ENCODE measurements at places on chromosomes 12 and 14. TPM values are rescaled to one million over a fixed set of nuclear protein-coding genes. Genes with fewer than 3 reads are reported as not detected.

Gene ZNF10
- total RNA-seq: 7.1 TPM

Gene RNASE11
- total RNA-seq: not detected

Gene P2RX7
- total RNA-seq: 13.4 TPM

GRCh38 chr12:53074283-53074998 is 4.7 kb downstream of the SPRYD3 start:
- H3K36me3 ChIP-seq: peaks cover 33% of the 10 kb centered on the region
- H3K27me3 ChIP-seq: no peaks in the 10 kb centered on the region
- H3K27ac ChIP-seq: peak overlapping the region; percentile 61

DNA sequence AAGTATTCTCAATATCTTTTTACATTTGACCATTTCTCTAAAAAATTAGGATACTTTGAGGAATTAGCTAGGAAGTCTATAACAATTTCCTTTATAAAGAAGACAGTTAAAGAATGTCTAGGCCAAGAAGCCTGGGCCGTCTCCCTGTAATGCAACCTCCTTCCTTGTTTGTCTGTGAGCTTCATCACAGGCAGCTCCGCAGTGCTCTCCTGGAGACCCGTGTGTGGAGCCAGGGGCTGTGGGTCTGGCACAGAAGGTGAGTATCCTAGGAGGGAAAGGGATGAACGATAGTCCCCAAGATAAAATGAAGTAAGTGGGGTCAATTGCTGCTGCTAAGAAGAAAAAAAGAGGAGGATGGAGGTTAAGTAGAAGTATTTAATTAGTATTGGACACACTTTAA is 31.8 kb upstream of the ATP23 start:
- no peaks in the 10 kb centered on the region for H3K27me3 ChIP-seq
- no peaks in the 10 kb centered on the region for H3K36me3 ChIP-seq
- H3K4me1 ChIP-seq: peaks cover 15% of the 10 kb centered on the region
- no peak overlapping the region for H3K4me3 ChIP-seq

GRCh38 chr14:53772936-53773335 is 183.7 kb downstream of the BMP4 start:
- no peaks in the 10 kb centered on the region for H3K27me3 ChIP-seq
- DNase-seq: no peak
- H3K4me3 ChIP-seq: no peak overlapping the region
- no peaks in the 10 kb centered on the region for H3K36me3 ChIP-seq
- no peaks in the 10 kb centered on the region for H3K4me1 ChIP-seq
- H3K27ac ChIP-seq: no peak overlapping the region

DNA sequence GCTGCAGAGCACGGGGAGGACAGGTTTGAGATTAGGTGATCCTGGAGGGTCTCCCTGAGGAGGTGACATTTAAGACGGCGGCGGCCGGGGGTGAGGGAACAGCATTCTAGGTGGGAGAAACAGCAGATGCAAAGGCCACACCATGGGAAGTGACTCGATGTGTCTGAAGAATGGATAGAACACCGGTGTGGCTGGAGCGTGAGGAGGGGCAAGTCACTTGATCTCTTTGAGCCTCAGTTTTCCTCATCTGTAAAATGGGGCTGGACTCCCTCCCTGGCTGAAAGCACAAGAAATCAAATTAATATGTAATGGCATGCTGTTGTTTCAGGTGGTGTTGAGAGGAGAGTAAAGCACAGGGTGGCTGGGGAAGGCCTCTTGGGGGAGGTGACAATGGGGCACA is 10.0 kb upstream of the NCOR2 start:
- peaks cover 16% of the 10 kb centered on the region for H3K4me1 ChIP-seq
- no peak for DNase-seq
- no peaks in the 10 kb centered on the region for H3K27me3 ChIP-seq
- no peaks in the 10 kb centered on the region for H3K36me3 ChIP-seq

GRCh38 chr12:132578826-132579225 is 31.6 kb downstream of the LRCOL1 start:
- H3K4me3 ChIP-seq: no peak overlapping the region
- H3K4me1 ChIP-seq: no peaks in the 10 kb centered on the region
- no peaks in the 10 kb centered on the region for H3K27me3 ChIP-seq
- H3K36me3 ChIP-seq: peaks cover 71% of the 10 kb centered on the region
- no peak overlapping the region for H3K27ac ChIP-seq
- peak; percentile 56 for DNase-seq

- no peak overlapping the region for H3K4me3 ChIP-seq
- DNase-seq: no peak
- H3K27me3 ChIP-seq: no peaks in the 10 kb centered on the region
These were observed 101.7 kb upstream of the CCDC175 start for GRCh38 chr14:59678352-59678751.

DNA sequence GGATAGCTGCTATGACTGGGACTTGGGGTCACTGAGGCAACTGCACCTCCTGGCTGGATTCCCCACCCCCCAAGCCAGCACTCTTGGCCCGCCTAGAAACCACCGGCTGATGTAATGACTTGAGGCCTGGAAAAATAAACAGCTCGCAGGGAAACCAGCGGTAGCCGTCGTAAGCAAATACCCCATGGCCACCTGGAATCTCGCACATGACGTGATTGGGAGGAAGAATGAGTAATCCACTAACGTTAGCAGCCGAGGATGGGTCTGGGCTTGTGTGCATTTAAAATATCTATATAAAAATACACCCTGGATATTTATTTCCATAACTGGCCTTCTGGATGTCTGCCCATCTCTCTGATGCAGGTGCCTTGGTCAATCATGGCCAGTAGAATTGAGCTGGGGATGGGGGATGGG is 120.1 kb downstream of the SMOC1 start:
- H3K4me3 ChIP-seq: no peak overlapping the region
- no peaks in the 10 kb centered on the region for H3K27me3 ChIP-seq
- no peak for DNase-seq
- H3K27ac ChIP-seq: no peak overlapping the region
- H3K4me1 ChIP-seq: no peaks in the 10 kb centered on the region

- no peaks in the 10 kb centered on the region for H3K36me3 ChIP-seq
- H3K27ac ChIP-seq: no peak overlapping the region
- no peak for DNase-seq
These were observed 133.9 kb downstream of the C12orf75 start for GRCh38 chr12:105464406-105464805.

- no peaks in the 10 kb centered on the region for H3K4me1 ChIP-seq
- no peaks in the 10 kb centered on the region for H3K27me3 ChIP-seq
- DNase-seq: no peak
- H3K27ac ChIP-seq: no peak within 1 kb of the TSS
- no peak within 1 kb of the TSS for H3K4me3 ChIP-seq
These were observed at the start of gene PRR4 for GRCh38 chr12:10849425-10849878. Gene PRR4, minus strand, starts transcription at chr12:10849475. Its CDS starts 38 bp downstream, at chr12:10849437.

- H3K4me3 ChIP-seq: no peak overlapping the region
- H3K36me3 ChIP-seq: no peaks in the 10 kb centered on the region
- H3K27me3 ChIP-seq: no peaks in the 10 kb centered on the region
These were observed 448.1 kb downstream of the BCAT1 start for GRCh38 chr12:24500831-24501230.

DNA sequence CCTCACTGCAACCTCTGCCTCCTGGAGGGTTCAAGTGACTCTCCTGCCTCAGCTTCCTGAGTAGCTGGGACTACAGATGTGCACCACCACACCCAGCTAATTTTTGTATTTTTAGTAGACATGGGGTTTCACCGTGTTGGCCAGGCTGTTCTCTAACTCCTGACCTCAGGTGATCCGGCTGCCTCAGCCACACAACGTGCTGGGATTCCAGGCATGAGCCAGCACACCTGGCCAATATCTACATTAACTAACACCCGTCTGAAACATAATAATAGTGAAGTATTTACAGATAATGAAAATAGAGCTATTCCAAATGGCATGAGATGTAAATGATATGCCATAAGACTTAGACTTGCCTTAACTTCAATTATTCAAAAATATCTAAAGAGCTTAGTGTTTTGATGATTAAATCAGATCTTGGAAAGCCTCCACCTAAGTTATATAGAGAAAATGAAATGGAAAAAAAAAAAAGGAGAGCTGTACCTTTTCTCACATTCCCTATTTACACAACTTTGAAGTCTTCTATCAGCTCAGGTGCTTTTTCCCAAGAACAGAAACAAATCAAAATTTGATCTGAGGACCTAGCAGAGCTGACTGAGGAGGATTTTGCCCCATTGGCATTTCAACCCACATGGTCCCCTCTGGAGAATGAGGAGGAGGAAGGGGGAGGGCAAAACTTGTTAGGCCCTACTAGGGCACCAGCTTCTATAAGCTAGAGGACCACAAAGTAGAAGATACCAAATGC is 309.2 kb downstream of the PRKD1 start:
- no peaks in the 10 kb centered on the region for H3K27me3 ChIP-seq
- no peak overlapping the region for H3K27ac ChIP-seq
- no peaks in the 10 kb centered on the region for H3K4me1 ChIP-seq
- DNase-seq: no peak

DNA sequence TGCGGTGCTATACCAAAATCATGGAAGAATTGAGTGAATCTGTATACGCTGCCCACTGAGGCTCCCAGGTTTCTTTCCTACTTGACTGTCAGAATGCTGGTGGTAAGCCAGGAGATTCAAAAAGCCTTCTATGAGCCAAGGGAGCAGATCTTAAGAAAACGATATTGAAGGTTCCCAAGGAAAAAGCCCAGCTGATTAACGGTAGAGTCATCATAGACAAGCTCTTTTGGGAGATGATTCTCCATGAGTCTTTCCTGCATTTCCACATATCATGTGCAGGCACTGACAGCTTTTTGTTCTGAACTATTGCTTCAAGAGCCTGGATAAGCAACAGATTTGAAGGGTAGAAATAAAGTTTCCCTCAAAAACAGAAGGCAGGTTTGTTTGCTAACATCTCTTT is 17.5 kb downstream of the SLC35F4 start:
- no peak for DNase-seq
- H3K4me1 ChIP-seq: no peaks in the 10 kb centered on the region
- no peak overlapping the region for H3K4me3 ChIP-seq
- H3K27ac ChIP-seq: no peak overlapping the region

- no peaks in the 10 kb centered on the region for H3K36me3 ChIP-seq
- no peaks in the 10 kb centered on the region for H3K27me3 ChIP-seq
- no peak for DNase-seq
- no peak overlapping the region for H3K27ac ChIP-seq
- H3K4me3 ChIP-seq: no peak overlapping the region
These were observed 1031.8 kb downstream of the GALC start for GRCh38 chr14:86961106-86961716.

- H3K27me3 ChIP-seq: no peaks in the 10 kb centered on the region
- H3K27ac ChIP-seq: no peak overlapping the region
- no peaks in the 10 kb centered on the region for H3K36me3 ChIP-seq
- peak; percentile 67 for DNase-seq
These were observed 228.1 kb upstream of the AMIGO2 start for GRCh38 chr12:47307680-47308399.

GRCh38 chr14:101823066-101823465 is 61.6 kb downstream of the PPP2R5C start:
- H3K4me3 ChIP-seq: no peak overlapping the region
- no peaks in the 10 kb centered on the region for H3K36me3 ChIP-seq
- H3K27me3 ChIP-seq: no peaks in the 10 kb centered on the region
- H3K4me1 ChIP-seq: peaks cover 35% of the 10 kb centered on the region
- DNase-seq: no peak
- peak overlapping the region; percentile 92 for H3K27ac ChIP-seq

GRCh38 chr14:78278464-78279250 is 108.5 kb downstream of the NRXN3 start:
- H3K4me1 ChIP-seq: no peaks in the 10 kb centered on the region
- H3K4me3 ChIP-seq: no peak overlapping the region
- no peak overlapping the region for H3K27ac ChIP-seq
- no peaks in the 10 kb centered on the region for H3K36me3 ChIP-seq

DNA sequence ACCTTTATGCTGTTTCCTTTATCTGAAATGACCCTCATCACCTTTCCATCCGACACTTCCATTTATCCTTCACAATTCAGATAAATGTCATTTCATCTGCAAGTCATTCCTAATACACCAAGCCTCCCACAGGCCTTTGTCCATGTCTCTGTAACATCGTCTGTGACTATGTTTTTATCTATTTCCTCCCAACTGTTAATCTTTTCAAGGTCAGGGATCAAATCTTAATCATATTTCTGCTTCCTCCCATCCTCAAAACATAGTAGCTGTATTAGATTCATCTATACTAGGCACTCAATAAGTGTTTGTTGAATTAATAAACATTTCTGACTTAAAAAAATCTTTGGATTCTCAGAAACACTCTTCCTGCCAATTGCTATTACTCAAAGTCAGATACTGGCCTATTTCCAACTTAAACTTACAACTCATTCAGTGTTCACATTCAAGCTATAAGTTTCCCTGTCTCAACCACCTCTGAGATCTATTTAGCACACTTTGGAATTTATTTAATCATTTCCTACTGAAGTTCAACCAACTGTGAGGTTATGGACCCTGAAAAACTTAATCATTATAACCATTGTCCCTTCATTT is 100.2 kb upstream of the ALX1 start:
- H3K4me3 ChIP-seq: no peak overlapping the region
- no peak overlapping the region for H3K27ac ChIP-seq
- H3K27me3 ChIP-seq: no peaks in the 10 kb centered on the region

- no peaks in the 10 kb centered on the region for H3K36me3 ChIP-seq
- no peak overlapping the region for H3K4me3 ChIP-seq
- no peak overlapping the region for H3K27ac ChIP-seq
- no peaks in the 10 kb centered on the region for H3K27me3 ChIP-seq
These were observed 69.4 kb upstream of the BDKRB2 start for GRCh38 chr14:96135285-96135684.

- no peaks in the 10 kb centered on the region for H3K36me3 ChIP-seq
- peaks cover 24% of the 10 kb centered on the region for H3K4me1 ChIP-seq
- no peaks in the 10 kb centered on the region for H3K27me3 ChIP-seq
- no peak overlapping the region for H3K27ac ChIP-seq
- no peak for DNase-seq
These were observed 65.4 kb upstream of the RFLNA start for GRCh38 chr12:124229520-124229919.

DNA sequence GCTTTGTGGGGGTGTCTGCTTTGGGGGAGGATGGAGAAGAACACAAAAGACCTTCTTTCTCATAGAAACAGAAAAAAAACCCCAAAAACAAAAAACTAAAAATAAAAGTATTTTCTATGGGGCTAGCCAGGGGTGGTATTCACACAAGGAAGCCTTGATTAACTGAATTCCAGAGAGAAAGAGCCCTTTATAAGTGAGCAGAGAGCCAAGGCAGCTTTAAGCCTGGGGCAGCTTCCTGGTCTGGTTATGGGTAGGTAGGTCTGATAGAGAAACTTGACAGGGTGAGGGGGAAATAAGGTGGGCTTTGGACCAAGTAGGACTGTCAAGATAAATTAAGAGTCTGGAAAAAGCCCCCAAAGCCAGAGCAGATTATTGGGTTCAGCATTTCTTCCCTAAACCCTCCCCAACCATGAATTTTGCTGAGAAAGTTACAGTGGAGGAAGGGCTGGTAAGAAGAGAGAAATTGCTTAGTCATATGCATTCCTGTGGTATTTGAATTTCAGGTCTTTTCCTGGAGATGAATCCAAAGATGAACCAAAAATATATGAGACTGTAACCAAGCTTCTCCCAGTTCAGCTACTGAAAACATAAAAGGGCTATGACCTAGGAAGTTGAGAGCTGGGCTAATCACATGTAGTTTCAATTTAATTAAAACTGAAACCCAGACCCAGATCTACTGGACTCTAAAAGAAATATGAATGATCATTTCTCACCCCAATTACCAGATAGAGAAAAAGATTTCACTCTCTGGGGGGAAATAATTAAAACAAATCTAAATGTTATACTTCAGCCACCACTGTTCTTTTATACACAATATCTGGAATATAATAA is 144.8 kb downstream of the TBC1D30 start:
- no peak overlapping the region for H3K4me3 ChIP-seq
- H3K36me3 ChIP-seq: no peaks in the 10 kb centered on the region
- H3K27me3 ChIP-seq: no peaks in the 10 kb centered on the region
- no peaks in the 10 kb centered on the region for H3K4me1 ChIP-seq
